CD4-positive, alpha-beta T cell treated with Interleukin-6 at 100 ng/mL for 8 hours (primary cell): ENCODE measurements at places on chromosomes 2 and 18.

- no peak for DNase-seq
Measured at GRCh38 chr2:18501156-18501555, 59.3 kb downstream of the RDH14 start.

GRCh38 chr2:6077585-6077984 lies 385.4 kb downstream of the SOX11 start:
- no peak for DNase-seq

- no peak for DNase-seq
Measured at GRCh38 chr2:77142141-77142540, 380.0 kb downstream of the LRRTM4 start.

DNA sequence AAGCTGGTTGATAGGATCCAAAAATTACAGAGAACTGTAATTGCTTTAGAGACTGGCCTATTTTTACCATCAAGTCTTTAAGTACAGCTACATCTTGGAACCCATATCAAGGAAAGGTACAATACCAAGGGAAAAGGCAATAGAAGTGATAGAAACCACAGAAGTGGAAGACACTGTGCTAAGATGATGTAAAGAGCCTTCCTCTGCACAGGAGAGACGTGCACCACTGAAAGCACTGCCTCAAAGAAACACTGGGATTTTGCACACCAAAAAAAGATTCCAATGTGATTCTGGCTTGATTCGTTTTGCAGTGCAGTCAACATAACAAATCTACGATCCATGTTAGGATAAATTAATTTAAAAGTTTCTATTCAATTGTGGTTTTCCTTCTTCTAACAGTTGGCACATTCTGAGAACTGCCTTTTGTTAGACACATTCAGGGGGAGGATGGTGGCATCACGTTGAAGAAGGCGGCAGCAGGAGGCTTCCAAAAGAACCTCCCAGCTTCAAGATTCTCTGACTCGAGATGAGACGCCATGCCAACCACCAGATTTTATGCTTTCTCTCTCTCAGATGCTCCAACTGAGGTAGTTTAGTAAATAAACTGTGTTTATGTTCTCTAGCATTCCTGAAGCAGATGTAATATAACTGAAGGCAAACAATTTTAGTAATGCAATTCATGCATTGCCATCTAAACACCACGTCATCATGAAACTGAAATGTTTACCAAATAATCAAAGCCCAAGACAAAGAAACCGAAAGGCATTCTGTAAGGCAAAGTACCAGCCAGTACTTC lies 102.9 kb downstream of the BCL2 start:
- DNase-seq, result peak; percentile 36

DNA sequence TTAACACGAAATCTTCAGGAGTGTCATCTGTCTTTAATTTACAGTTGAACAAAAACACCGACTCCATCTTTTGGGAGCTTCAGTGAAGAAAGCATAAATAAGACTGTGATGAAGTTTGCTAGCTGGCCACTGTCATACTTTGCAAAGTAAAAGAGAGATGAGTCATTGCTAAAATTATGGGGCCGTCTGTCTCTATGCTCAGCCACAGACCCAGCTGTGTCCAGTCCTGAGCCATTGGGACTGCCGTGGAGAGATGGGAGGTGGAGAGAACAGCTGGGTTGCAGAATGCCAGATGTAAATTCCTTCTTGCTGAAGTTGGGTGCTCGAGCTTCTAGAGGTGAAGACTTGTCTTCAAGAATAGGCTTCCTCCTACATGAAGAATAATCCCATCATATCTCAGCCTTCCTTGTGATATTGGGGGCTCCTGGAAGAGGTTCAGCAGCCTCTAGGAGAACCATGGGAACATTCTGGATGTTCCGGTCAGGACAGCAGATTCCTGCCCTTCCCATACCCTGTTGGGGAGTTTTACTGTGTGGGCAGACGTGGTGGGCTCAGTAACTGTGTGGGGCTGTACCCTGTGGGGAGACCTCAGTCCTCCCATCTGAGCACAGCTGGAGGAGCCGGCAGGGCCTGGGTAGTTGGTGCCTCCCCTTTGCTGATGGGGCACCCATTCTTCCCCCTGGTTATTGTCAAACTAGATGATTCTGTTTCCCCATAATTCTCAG lies 71.1 kb downstream of the LDLRAD4 start:
- DNase-seq, result no peak

DNA sequence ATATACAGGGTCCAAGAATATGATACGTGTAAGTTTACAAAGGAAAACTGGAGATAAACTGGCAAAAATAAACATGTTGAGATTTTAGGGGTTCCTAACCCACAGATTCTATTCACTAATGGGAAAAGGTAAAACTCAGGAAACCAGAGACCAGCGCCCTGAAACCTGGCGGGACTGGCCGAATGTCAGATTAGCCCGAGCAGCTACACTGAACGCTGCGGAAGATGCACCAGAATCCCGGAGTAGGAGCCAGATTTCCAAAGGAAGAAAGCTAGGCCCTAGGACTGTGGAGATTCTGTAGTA lies 679 bp upstream of the WDR75 start:
- DNase-seq, result no peak

DNA sequence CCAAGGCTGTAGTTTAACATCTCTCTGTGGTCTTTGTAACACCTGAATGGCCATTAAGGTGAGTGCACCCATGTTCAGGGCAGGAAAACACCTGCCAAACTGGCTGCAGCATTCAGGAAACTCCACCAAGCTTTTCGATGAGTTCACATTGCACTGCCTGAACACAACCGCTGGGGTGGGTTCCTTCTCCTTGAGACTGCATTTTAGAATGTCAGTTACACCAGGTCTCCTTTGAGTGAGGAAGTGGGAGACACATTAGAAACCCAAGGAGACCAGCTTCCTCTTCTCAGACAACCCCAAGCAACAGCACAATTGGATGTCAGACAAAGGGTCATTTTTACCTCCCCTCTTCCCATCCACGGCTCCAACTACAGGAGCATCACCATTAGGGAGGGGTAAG lies 35.2 kb downstream of the CYRIA start:
- no peak for DNase-seq

GRCh38 chr18:41731884-41732283 lies 223.2 kb upstream of the PIK3C3 start:
- no peak for DNase-seq

- DNase-seq, result no peak
Measured at GRCh38 chr2:147174824-147175254, 670.0 kb upstream of the ACVR2A start.

DNA sequence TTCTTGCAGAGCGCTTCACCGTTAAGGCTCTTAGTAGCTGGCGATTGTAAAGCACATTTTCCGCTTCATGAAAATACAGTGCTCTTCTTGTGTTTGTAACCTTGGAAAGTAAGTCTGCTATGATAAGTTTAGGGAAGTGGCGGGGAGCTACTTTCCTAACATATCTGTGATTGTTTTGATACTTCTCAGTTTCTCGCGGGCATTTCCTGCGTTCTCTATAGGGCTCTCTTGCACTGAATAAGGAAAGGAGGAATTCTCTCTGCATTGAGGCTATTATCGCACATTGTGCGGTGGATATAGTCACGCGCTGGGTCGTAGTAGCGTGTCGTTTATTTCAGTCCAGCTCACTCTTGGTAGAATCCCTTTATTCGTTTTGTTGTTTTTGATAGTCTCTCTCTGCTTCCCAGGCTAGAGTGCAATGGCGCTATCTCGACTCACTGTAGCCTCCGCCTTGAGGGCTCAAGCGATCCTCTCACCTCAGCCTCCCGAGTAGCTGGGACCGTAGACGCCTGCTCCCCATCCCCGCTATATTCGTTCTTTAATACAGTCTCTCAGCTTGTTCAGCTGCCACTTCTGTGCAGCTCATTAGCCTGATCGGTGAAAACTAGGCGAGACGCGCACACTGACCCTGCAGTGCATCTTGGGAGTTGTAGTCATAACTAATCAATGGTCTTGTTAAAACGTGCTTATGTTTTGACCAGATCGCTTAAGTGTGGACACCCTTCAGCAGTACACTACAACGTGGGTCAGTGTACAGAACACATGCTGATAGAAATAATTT lies 1.0 kb upstream of the PPP4R3B start:
- peak; percentile 44 for DNase-seq

DNA sequence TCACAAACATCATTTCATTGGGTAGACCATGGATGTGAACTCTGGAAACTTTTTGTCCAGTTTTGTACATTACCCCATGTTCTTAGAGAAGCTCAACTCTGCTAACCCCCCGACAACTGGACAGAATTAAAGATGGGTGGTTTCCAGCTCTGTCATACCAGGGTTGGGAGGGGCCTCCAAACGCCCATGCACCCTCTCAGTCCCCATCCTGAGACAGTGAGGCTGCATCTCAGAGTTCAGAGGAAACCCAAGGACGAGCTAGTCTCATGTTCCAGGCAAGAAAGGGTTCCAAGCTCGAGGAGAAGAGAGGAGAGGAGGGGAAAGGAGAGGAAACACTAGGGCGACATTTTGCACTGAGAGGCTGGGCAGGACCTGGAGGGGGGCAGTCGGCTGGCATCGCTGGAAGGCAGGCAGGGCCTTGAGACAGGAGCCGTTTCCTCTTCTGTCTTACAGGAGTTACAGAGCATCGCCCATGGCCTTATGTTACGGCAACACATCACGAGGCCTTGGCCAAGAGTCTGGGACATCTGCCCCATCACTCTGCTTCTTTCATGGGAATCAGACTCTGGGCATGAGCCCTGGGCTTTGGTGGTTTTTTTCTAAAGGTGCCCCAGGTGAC lies 16.4 kb downstream of the MAL start:
- DNase-seq, result no peak

DNA sequence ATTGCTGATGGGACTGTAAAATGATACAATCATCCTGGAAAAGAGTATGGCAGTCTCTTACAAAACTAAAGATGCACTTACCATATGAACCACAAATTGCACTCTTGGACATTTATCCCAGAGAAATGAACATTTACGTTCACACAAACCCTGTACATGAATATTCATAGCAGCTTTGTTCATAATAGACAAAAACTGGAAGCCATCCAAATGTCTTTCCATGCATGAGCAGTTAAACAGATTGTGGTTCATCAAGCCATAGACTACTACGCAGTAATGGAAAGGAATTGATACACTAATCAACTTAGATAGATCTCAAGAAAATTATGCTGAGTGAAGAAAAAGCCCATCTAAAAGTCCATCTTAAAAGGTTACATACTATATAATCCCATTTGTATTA lies 156.1 kb upstream of the SLC39A10 start:
- no peak for DNase-seq

- no peak for DNase-seq
Measured at GRCh38 chr2:235468978-235469655, 24.7 kb upstream of the AGAP1 start.
